ENCODE measurements at places on chromosomes 7 and 10. TPM values are rescaled to one million over a fixed set of nuclear protein-coding genes. Genes with fewer than 3 reads are reported as not detected.

The PDE6C gene
- total RNA-seq = not detected

The ENKUR gene
- not detected for total RNA-seq

The IDI1 gene
- total RNA-seq = 105 TPM

The COL13A1 gene
- total RNA-seq = not detected

The C10orf120 gene
- not detected for total RNA-seq

The FOXP2 gene
- total RNA-seq = 2.4 TPM

The POU6F2 gene
- total RNA-seq = not detected

The SPDYE16 gene
- total RNA-seq = not detected

The STAG3 gene
- not detected for total RNA-seq

All from Caki2 (cell line).